Stimulated activated CD4-positive, alpha-beta T cell treated with anti-CD3 and anti-CD28 coated beads, Interleukin-2, amount 100 ng/mL, for 48 hours (primary cell): ENCODE measurements at places on chromosomes 6 and 20.

- no peak for DNase-seq
Measured at GRCh38 chr20:44475372-44475693, 341 bp upstream of the TTPAL start.

- DNase-seq, result no peak
Measured at GRCh38 chr20:50130995-50131394, 18.0 kb upstream of the UBE2V1 start.

- DNase-seq, result no peak
Measured at GRCh38 chr6:138795809-138796603, at the start of gene ECT2L. Gene ECT2L, plus strand, starts transcription at chr6:138796087. Its CDS starts 17,188 bp downstream, at chr6:138813275.

- no peak for DNase-seq
Measured at GRCh38 chr6:161444464-161444863, 170.6 kb upstream of the AGPAT4 start.

- DNase-seq, result no peak
Measured at GRCh38 chr20:9510911-9511310, 3.5 kb upstream of the LAMP5 start.

DNA sequence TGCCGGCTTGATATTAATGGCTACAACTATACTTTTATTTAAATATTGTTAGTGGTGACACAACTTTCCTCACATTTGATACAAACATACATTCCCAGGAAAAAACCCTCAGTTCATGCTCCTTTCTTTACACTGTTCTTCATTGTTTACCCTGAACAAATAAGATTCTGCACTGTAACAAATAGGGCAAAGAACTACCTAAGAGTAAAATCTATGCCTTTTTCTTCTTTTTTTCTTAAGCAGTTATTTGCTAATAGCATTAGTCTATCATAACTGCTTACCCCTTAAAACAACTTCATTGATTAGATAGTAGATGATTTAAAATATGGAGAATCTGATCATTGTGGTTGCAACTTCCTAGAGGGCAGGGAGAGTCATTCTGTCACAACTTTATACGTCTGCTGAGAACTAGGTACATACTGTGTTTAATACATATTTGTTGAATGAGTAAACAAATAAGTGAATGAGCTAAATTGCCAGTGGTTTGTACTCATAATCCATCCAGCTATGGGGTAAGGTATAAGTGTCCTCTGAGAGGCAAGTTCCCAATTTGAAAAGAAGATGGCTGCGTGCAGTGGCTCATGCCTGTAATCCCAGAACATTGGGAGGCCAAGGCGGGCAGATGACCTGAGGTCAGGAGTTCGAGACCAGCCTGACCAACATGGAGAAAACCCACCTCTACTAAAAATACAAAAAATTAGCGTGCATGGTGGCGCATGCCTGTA, 161.0 kb downstream of the CDK19 start:
- DNase-seq, result no peak

DNA sequence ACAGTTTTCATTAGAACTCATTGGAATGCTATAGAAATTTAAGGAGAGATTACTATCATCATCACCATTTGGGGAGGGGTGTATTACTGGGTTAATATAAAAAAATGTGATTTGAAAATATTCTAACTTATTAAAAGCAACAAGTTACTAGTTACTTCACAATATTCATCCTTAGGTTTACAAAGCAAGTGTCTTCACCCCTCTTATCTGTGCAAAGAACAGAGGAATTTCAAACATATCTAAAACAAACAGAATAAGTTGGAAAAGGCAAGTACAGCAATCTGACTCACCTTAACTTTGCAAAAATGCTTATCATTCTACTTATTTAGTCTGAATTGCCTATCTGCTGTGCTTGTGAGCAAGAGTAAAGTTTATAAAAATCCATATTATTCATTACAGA, 32.9 kb downstream of the DCBLD1 start:
- DNase-seq, result no peak

- DNase-seq, result no peak
Measured at GRCh38 chr6:137261361-137261760, 42.2 kb upstream of the IFNGR1 start.

GRCh38 chr6:137678451-137678850, 184.3 kb upstream of the OLIG3 start:
- DNase-seq, result no peak

GRCh38 chr20:5511930-5512329, 195.2 kb upstream of the PROKR2 start:
- DNase-seq, result no peak

GRCh38 chr20:57559289-57559634, 1.6 kb upstream of the PCK1 start:
- DNase-seq, result no peak

- no peak for DNase-seq
Measured at GRCh38 chr6:80148220-80148619, 41.7 kb downstream of the BCKDHB start.

GRCh38 chr20:4112481-4113421, 97.4 kb upstream of the RNF24 start:
- DNase-seq, result no peak

DNA sequence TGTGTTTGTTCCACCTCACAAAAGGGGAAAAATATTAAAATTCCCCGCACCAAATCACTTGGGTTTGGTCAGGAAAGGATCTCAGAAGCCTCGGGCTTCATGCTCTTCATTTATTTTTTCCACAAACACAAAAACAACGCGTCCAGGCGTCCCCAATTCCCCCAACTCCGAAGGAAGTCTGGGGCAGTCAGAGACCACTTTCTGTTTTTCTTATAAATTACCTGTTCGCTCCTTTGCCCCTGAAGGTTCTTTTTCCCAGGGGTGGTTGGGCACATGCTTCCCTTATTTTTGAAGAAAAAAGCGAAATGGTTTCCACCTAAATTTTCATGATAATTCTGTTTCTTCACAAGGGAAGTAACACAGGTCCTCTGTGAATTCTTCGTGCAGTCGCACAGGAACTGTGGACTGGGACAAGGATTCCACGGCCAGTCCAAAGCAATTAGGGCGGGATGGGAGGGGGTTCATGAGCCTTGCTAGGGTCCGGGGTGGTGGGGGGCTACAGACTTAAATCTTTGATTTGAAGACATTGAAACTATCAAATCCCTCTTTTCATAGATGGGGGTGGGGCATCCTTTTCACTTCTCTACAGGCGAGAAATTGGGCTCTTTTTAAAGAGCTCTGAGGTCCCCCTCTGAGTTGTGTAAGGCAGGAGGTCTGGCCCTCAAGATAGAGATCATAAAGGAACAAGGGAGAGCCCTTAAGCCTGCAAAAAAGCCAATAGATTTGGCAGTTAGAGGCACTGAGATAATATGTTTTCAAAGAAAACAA, 30.5 kb upstream of the HFE start:
- peak; percentile 40 for DNase-seq

GRCh38 chr6:110325197-110325596, 33.0 kb downstream of the METTL24 start:
- no peak for DNase-seq

DNA sequence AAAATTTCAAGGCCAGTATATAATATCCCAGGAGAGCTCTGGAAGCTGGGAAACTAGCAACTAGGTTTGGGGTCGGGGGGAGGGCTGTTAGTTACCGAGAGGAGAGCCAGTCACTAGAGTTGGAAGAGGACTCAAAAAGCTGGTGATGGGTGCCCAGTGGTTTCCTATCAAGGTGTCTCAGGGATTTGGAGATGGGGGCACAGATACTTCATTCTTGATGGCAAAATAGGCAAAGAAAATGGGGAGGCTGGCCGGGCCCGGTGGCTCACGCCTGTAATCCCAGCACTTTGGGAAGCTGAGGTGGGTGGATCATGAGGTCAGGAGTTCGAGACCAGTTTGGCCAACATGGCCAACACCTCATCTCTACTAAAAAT, 805 bp downstream of the PHF1 start:
- DNase-seq, result no peak

DNA sequence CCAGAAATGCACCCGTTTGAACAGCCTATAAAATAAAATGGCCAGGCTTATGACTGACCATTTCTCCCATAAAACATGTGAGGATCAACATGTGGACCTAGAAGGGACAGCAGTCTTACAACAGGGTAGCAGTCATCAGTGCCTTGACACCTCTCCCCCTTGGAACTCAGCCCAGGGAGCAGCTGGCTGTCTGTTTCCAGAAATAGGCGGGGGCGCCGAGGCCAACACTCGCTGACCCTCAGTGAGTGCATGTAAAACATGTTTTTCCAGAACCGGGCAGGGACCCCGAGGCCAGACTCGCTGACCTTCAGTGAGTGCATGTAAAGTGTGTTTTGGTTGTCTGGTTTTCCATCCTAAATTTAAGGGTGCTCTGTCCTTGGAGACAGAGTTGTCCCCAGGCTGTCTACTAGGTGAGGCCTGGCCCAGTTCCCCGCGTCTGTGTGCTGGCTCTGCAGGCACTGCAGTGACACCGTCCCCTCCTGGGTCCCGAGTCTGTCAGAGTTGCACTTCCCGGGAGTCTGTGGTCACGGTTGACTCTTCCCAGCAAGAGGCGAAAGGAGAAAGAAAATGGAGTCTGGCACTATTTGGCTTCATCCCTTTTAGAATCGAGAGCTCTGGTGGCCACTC, 19.8 kb upstream of the ADRM1 start:
- no peak for DNase-seq

DNA sequence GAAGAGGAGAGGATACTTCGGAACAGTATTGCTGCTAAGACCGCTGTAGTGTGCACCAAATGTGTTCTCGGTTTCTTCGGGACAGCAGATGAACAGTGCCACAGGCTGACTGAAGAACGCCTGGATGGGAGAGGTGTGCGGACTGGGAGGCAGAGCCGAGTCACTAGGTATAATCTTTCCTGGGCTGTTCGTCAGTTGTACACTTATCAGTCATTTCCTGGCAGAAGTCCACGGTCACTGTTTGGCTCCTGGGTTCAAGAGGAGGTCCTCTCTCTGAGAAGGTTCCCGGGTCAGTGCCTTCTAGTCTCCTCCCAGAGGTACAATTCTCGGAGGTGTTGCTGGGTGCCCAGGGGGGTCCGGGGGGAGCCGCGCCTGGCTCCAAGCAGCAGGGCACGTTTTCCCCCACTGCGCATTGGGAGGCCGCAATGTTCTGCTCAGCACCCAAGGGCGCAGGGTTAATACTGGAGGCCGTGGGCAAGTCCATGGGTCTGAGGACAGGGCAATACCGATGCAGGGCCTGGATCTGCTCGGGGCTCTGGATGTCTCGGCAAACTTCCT, 38.1 kb downstream of the GJA10 start:
- no peak for DNase-seq

DNA sequence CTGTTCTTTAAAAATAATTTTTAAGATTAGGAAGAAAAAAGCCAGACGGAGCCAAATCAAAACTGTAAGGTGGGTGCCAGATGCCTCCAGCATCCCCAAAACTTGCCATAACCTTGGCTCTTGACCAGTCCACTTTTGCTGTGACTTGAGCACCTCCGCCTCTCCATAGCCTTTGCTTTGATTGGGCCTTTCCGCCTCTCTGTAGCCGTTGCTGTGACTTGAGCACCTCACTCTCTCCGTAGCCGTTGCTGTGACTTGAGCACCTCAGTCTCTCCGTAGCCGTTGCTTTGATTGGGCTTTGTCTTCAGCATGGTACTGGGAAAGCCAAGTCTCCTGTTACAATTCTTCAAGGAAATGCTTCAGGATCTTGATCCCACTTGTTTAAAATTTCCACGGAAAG, 73.0 kb downstream of the YTHDF1 start:
- DNase-seq, result no peak

GRCh38 chr20:4780245-4780644, 58.5 kb downstream of the PRND start:
- no peak for DNase-seq

GRCh38 chr6:106159531-106159940, 73.4 kb downstream of the PRDM1 start:
- no peak for DNase-seq

GRCh38 chr20:59583428-59584277, 20.7 kb upstream of the PHACTR3 start:
- DNase-seq, result no peak

GRCh38 chr20:32988008-32988407, 16.2 kb downstream of the SUN5 start:
- DNase-seq, result no peak

DNA sequence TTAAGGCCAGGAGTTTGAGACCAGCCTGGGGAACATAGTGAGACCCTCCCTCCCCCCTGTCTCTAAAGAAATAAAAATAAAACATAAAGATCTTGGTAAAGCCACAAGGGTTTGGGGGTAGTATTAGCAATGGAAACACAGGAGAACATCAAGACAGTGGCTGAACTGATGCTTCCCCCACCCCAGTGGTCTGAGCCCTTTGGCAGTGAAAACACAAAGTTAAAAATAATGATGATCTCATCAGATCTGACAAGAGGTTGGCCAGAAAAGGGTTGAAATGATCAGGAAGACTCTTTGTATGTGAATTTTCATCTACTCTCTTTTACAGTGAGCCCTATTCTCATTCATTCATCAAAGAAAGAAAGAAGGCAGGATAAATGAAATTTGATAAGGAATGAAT, 93.7 kb downstream of the KCNB1 start:
- DNase-seq, result no peak

- DNase-seq, result no peak
Measured at GRCh38 chr6:25726122-25726911, 28.2 kb upstream of the SLC17A4 start.

DNA sequence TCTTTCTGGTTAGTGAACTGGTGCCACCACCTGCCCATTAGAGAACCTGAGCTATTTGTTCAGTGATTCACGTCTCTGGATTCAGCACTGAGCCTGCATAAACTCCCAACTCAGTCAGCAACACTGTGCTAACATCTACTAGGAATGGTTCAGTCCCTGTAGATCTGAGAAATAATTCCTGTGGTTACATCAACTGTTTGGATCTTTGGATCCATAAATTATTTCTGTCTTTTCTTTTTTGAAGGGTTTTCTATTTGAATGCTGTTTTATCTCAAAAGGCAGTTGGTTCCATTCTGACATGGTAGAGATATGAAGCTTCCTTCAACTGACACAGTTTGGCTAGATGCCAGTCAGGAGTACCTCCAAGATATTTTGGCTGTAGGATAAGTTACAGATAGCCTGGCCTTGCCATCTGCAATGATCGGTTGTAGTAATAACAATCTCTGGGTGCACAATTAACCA, 125.9 kb downstream of the TRMT11 start:
- no peak for DNase-seq

DNA sequence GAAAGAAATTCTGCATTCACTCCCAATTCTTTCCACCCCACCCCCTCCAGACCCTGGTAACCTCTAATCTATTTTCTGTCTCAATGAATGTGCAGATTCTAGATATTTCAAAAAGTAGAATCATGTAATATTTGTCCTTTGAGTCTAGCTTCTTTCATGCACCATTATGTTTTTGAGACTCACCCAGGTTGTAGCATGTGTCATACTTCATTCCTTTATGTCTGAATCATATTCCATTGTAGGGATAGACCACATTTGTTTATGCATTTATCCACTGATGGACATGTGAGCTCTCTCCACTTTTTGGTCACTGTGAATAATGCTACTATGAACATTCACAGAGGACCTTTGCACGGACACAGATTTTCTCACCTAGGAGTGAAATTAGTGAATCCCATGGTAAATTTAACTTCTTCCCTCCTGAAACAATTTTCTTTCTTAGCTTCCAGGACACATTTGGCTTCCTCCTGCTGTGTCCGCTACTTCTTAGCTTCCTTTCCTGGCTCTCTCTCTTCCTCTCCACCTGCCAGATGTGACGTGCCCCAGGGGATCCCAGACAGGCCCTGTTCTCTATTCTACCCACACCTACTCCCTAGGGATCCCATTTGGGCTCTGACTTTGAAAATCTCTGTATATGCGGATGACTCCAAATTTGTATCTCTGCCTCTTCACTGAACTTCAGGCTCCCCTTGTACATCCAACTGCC, 24.1 kb upstream of the ARFGEF2 start:
- no peak for DNase-seq

GRCh38 chr20:46088409-46089166, 1.2 kb downstream of the NCOA5 start:
- DNase-seq, result no peak
